Fibroblast of villous mesenchyme (primary cell): ENCODE measurements at places on chromosomes 7 and 10. TPM values are rescaled to one million over a fixed set of nuclear protein-coding genes. Genes with fewer than 3 reads are reported as not detected.
A peak's percentile ranks its signal among the peaks of the same experiment; 100 is the strongest.

- DNase-seq: no peak
Observed at GRCh38 chr7:130926001-130926691, 192.1 kb upstream of the KLF14 start.

DNA sequence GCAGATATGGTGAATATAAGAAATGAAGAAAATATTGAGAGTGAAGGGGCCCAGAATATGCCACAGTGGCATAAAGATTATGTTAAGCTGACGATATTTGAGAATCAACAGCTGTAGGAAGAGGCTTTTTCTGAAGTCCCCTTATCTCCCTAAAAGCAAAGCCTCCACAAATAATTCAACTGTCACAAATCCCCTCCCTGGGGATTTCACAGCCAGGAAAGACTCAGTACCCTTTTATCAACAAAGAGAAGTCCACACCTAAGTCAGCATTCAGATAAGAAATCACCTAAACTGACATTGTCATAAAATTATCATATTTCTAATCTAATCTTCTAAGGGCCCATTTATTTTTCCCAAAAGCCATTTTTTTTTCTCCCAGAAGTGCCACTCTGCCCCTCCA lies 284.9 kb upstream of the VWC2 start:
- no peak for DNase-seq

GRCh38 chr7:121083138-121083789 lies 94.8 kb downstream of the CPED1 start:
- peak; percentile 63 for DNase-seq

GRCh38 chr10:31875608-31876007 lies 53.0 kb downstream of the ARHGAP12 start:
- DNase-seq: no peak

GRCh38 chr7:108112683-108113082 lies 17.5 kb downstream of the LAMB4 start:
- no peak for DNase-seq

DNA sequence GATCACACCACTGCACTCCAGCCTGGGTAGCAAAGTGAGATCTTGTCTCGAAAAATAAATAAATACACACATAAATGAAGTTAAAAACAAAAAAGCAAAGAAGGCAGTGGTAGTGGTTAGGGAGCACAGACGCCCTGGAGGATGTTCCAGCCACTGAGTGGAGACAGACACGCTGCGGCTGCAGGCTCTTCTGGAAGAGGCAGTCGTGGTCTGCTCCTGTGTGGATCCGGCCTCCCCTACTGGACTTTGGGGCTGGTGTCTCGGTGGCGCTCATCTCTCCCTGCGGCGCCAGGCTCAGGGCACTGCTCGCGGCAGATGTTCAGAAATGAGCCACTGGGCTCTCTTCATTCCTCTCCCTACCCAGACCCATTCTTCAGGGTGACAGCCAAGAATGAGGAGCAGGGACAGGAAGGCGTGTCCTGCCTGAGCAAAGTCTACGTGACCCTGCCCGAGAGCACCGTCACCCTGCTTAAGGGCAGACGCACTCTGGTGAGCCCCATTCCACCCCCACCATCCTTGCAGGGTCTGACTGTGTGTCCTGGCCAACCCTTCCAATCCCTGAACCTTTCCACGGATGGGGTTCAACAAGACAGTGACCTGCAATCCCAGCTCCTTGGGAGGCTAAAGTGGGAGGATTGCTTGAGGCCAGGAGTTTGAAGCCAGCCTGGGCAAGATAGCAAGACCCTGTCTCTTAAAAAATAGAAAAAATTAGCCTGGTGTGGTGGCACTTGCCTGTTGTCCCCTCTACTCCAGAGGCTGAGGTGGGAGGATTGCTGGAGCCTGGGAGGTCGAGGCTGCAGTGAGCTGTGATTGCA lies 26.2 kb downstream of the ZAN start:
- DNase-seq: no peak

- no peak for DNase-seq
Observed at GRCh38 chr7:28360739-28361138, 51.6 kb upstream of the CREB5 start.

DNA sequence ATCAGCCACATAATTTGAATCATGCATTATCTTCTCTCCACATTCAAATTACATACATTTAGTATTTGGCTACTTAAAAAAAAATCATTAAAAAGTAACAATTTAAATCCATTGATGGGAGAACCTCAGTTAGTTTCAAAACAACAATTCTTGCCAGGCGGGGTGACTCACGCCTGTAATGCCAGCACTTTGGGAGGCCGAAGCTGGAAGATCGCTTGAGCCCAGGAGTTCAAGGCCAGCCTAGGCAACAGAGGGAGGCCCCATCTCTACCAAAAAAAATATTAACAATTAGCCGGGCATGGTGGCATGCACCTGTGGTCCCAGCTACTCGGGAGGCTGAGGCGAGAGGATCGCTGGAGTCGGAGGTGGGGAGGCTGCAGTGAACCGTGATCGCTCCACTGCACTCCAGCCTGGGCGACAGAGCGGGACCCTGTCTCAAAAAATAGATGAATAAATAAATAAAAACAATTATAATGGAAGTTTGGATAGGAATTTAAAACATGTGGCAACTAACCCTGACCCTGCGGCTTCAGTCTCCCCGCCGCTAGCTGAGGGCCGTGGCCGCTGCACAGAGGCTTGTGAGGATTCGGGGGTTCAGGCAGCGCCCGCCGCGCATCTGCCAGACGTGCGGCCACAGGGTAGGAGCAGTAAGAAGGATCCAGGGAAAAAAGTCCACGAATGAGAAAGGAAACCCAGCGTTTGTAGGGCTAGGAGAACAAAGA lies 1.1 kb upstream of the CSGALNACT2 start:
- no peak for DNase-seq

- DNase-seq: no peak
Observed at GRCh38 chr7:108014215-108014614, 11.3 kb upstream of the LAMB1 start.

DNA sequence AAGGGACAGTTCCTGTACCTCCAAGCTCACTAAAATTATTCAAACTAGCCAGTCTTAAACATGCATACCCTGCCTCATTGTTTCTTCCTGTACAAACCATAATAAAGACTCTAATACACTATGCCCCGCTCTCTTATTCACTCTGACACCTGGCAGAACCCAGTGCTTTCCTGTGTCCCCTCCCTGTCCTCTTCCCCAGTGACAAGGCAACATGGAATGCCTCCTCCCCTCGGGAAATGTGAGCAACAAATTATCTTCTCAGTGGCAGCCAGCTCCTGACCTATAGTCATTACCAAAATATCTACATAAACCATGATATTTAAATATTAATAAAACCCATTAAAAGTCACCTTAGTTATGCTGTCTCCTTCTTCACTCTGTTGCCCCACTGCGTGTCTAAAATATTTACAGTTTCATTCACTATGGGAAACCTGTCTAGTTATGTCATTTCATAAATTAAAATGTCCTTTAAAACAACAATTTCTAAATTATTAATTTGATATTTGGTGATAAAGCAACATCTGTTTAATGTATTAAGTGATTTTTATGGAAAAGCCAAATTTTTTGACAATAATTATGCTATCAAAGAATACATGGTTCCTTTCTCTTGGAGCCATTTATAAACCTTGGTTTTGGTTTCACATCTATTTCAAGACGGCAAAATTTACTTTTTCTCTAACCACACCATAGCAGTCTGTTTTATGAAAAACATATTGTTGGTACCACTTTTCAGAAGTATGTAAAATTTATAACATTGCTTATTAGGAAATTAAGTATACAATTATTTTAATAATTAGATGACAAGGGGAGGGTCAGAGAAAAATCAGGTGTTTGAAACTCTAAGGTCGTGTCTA lies 1355.2 kb downstream of the XPNPEP1 start:
- DNase-seq: no peak

- no peak for DNase-seq
Observed at GRCh38 chr10:129958629-129959543, 5.2 kb downstream of the EBF3 start.

GRCh38 chr7:151810441-151811232 lies 66.3 kb downstream of the PRKAG2 start:
- no peak for DNase-seq

DNA sequence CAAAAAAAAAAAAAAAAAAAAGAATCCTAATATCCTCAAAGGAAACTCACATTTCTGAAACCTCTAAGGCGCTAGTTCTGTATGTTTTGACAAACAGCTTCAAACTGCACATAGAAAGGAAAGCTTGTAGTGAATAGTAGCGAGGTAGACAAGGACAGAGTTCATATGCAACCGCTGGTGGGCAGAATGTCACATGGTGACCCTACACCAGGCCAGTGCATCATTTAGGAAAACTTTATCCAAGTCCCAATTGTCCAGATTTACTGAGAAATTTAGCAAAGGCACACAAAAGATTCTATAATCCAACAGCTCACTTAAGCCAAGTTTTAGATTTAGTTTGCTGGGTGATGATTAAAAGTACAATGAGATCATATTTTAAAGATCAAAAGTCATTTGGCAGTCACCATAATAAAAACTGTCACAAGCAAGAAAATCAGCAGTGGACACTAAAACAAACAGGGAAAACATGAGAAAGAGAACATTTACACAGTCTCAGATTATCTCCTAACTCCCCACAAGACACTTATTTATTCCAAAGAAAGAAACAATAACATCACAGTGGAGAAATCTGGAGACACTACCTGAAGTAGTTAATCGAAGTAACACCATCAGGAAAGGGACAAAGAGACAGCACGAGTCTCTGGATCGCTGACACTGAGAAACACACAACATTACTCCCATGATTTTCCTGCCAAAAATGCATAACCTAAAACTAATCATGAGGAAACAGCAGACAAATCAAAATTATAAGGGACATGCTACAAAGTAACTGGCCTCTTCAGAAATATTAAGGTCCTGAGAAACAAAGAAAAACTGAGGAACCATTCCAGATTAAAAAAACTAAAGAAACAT lies 20.2 kb downstream of the FAM204A start:
- no peak for DNase-seq

RPEL1 gene
- 0.32 and 0.43 TPM in 2 replicates for total RNA-seq

RNF32 gene
- total RNA-seq: 0.43 and 0.97 TPM in 2 replicates

FEZF1 gene
- not detected in 2 replicates for total RNA-seq

PROSER2 gene
- total RNA-seq: 1.9 and 3.9 TPM in 2 replicates

GLI3 gene
- total RNA-seq: 4.3 and 7.1 TPM in 2 replicates

CLDN15 gene
- total RNA-seq: 3.2 and 4.7 TPM in 2 replicates

PHKG1 gene
- total RNA-seq: 0.43 and 0.64 TPM in 2 replicates

BMPR1A gene
- total RNA-seq: 54.4 and 70.8 TPM in 2 replicates
